Endothelial cell (in vitro differentiated cells): ENCODE measurements at places on chromosomes 7 and 10.

DNA sequence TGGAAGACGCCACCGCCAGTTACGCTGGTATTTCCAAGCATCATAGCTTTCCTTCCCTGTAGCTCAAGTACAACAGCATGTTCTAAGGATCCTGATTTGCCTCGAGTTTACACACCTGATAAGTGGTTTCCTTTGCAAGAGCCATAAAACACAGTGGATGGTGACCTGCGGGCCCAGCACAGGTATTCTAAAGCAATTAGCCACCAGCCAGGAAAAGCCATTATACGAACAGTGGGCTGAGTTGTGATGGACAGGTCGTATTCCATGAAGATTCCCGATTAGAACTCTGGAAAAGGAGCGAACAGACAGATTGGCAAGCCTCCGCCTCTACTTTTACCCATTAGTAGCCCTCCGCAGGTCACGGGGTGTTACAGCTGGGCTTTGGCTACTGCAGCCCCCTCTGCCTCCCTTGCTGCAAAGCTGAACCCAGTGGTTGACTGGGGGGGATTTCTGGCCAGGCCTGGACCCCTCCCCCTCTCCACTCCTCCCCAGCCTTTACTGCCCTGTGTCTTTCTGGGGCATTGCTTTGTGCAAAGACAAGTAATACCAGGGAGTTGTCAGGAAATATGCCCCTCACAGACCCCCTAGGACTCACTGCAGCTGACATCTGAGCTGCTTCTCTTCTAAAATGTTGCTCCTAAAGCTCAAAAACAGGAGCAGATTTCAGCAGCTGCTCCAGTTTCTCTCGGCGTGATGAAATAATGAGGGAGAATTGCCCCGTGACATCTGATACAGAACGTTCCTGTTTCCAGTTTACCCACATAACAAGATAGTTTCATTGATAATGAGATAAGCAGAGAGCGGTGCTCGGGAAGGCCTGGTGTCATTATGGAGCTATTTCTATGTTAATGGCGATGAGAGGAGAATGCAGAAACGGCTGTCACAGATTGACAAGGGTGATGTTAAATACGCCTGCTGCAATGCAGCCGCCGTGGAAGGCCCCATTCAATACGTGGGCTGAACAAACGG lies 214.4 kb downstream of the CCSER2 start:
- no peak for DNase-seq

DNA sequence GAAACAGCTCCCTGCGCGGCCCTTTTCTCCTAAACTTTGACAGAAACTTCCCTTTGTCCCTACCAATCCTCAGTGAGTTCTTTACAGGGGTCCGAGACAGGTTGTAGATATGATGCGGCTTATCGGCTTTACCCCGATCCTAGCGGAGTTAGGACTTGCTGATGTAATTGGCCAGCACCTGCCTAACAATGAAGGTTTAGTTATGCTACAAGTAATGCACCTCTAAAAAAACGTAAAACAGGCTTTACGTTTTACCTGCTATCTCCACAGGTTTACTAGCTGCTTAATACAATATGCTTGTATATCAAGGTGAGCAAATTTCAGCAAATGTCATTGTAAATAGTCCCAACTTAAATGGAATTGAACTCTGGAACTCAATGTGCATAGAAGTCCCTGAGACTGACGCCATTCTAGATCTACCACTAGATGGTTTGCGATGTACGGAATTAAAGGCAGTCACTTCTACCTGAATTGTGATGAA lies 697 bp upstream of the SNX13 start:
- DNase-seq, result no peak

GRCh38 chr7:147079083-147079482 lies 962.5 kb downstream of the CNTNAP2 start:
- no peak for DNase-seq

DNA sequence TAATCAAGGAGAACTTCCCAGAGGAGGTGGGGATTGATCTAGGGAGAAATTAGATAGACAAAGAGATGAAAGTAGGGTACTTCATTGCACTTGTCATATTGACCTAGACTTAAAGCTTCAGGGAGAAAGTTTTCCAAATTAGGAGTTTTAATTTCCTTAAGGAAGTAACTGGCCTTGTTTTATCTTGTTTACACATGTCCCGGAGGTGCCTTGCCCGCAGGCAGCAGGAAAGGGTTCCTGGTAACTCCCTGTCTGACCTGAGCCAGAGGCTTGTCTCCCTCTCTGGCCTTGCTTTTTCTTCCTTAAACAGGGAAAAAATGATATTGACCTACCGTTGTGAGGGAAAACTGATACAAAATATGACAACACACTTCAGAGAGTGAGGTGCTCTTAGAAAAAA lies 181.6 kb downstream of the EVX1 start:
- no peak for DNase-seq

DNA sequence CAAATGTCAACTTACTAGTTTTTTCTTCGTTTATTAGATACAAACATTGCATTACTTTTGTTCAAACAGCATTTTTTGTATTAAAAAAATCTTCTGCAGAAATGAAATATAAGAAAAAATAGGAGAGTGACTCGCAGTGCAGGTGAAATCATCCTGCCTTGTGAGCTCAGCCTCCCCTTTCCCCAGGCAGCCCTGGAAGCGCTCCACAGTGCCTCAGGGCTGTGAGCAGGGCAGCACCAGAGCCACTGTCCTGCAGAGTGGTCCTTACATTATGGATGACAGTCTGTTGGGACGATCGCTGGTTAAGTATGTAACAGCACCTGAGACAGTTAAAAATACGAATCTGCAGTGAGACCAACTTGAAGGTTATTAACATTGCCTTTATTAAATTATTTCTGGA lies 695.4 kb upstream of the POM121L12 start:
- DNase-seq, result no peak

- DNase-seq, result no peak
These were observed 5.6 kb downstream of the AVL9 start for GRCh38 chr7:32500922-32501341.

GRCh38 chr10:52314822-52315552 lies 906 bp downstream of the DKK1 start:
- peak; percentile 13 for DNase-seq

DNA sequence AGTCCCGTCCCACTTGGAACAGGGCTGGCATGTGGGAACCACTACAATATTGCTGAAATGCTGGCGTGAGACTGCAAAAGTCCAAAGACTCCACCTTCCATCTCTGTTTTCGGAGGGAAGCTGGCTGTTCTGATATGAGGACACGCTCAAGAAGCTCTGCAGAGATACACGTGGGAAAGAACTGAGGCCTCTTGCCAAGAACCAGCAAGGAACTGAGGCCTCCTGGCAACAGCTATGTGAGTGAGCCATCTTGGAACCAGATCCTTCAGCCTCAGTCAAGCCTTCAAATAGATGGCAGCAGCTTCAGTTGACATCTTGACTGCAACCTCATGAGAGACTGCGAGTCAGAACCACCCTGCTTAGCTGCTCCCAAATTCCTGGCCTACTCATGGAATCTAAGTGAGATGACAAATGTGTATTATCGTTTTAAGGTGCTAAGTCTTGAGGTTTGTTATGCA lies 30.8 kb downstream of the SGMS1 start:
- no peak for DNase-seq
